ENCODE measurements at places on chromosomes 5 and 9.

DNA sequence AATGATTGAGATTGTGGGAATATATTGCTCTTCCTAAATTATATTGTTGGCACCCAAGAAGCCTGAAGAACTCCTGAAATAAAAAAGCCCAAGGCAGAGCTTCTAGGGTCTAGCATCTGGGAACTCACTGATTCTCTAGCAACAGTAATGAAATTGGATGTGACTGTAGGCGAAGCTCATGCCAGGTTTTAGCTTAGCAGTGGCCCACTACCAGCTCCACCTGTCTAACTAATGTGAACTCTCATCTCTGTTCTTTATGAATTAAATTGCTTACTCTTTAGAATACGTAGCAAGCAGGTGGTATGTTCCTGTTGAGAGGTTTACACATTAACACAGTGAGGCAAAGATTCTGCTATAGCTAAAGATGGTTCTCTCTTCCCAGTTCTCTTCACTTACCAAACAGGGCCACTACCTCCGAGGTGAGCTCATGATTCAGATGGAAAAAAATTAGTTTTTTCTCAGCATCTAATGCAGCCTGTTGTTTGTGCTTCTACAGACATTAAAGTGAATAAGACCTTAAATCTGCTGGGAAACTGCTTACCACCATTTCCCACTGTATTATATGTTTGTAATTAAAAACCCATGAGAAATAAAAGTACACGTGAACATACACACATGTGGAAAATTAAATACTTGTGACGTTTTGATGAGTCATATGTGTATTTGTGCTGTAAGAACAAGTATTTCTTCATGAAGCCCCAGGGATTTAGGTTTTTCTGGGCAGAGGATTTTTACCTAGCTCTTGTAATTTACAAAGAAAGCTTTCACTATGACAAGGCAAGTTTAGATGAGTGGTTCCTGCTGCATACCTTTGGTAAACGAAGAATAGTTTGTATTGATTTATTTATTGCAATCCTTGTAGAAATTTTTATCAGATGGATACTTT lies 360.1 kb downstream of the KDM4C start:
- DNase-seq = no peak

- DNase-seq = no peak
Measured at GRCh38 chr5:146622391-146622790, 106.4 kb upstream of the GPR151 start.

DNA sequence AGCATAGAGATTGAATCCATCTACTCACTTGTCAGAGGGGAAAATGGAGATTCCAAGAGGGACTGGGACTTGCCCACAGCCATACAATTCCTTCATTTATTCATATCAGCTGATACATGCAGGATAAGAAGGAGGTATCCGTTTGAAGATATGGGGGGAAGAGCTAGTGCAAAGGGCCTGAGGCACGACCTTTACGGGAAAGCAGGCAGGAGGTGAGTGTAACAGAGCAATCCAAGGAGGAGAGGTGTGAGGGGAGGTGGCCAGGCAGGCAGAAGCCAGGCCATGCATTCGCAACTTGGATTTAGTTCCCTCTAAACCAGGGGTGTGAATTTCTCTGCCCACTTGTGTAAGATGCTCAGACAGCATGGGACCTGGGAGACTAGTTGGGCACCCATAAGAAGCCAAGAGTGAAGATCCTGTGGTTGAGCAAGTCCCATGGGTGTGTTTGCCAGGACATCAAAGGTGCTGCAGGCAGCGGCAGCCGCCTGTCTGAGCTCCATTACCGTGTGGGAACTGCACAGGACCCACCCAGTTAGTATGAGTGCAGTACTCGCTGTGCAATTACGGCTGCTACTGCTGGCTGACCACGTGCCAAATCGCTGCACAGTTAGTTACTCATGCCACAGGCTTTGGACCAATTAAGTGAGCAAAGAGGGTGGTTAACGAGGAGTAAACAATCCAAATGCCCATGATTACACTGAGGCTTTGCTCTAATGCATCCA lies 31.4 kb upstream of the FAT2 start:
- DNase-seq = no peak

- DNase-seq = no peak
Measured at GRCh38 chr5:98259595-98259994, 513.9 kb upstream of the RGMB start.

- DNase-seq = no peak
Measured at GRCh38 chr5:51484326-51484725, 101.1 kb downstream of the ISL1 start.

DNA sequence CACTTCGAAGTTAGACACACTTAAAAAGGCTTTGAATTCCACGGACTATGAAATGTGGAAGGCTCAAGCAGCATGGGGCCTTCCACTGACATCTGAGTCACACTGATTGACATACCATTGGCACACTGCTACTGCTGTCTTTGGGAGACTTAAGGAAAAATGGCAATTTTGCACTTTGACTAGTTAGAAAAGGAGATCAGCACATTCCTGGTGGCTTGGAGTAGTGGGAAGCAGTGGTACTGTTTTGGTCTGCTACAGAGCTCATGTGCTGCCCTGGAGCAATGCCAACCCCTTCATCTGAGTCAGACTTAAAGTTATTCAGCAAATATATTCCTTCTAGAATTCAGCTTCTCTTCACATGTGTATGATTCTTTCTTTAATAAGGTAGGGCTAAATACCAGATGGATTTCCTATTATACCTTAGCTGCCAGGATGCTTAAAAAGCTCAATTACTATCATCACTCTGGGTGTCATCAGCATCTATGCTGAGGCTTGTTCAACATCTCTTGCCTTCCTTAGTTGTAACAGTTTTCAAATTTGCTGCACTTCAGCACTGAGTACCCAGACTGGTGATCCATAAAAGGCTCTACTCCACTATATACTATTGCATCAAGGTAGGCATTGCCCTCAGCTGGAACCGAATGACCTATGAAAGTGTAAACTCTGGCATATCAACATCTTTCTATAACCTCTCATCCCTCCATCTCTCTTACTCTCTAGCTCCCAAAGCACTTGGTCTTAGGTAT lies 42.3 kb upstream of the MOCS2 start:
- no peak for DNase-seq

GRCh38 chr9:111979561-111979960 lies 82.9 kb downstream of the UGCG start:
- DNase-seq = no peak

DNA sequence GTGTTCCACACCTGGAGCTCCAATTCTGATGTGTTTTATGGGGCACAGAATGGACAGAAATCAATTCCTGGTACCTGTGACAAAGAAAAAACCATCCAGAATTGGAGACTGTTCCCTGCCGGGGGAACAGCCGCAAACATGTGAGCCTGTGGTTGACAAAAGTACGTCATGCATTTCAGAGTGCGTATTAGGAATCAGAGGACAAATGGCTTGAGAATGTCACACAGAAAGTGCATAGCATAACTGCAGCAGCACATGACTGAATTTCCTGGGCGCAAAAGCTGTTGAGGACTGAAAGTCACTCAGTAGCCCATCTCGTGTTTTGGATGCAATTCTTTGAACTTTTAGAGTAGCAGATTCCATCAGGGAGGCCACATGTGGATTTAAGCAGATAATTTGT lies 85.1 kb downstream of the TRIO start:
- no peak for DNase-seq

- no peak for DNase-seq
Measured at GRCh38 chr5:164435576-164435975, 930.2 kb downstream of the MAT2B start.

- DNase-seq = no peak
Measured at GRCh38 chr9:114791736-114792135, 14.1 kb downstream of the TNFSF15 start.

DNA sequence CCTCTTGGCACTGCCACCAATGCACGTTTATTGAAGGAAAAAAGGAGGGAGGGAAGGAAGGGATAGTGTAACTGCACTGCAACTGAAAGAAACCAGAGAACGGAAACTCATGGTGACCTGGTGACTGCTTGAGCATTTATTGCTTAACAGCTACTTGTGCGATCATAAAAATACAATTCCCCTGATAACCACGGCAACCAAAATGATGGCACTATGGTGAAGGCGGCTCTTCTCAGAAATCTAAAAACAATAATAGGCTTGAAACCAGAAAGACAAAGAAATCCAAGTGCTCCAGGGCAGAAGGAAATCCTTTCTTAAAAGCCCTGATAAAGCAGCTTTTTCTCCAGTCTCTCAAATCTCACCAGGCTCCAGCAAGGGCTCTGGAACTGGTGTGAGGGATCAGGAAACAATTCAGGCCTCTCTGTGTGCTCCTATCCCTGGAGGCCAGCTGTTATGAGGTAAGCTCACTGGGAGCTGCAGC lies 1.9 kb downstream of the FBXO10 start:
- no peak for DNase-seq

GRCh38 chr5:24365406-24365805 lies 279.4 kb downstream of the CDH10 start:
- no peak for DNase-seq

DNA sequence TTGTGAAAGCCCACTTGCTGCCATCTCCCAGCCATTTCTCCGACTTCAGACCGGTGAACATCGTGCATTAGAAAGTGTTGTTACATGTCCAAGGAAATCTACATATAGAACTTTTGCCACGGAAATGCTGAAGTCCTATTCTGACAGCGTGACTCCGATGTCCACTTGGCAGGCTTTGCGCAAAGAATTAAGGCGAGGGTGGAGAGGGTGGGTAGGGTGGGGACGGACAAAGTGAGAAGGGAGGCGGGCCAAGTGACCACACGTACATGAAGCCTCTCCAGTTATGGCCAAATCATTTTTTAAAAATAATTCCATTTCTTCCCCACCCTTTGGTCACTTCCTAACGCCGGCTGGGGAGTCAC lies 460 bp upstream of the ACO1 start:
- DNase-seq = no peak

GRCh38 chr5:1543398-1544293 lies 19.9 kb upstream of the LPCAT1 start:
- no peak for DNase-seq

DNA sequence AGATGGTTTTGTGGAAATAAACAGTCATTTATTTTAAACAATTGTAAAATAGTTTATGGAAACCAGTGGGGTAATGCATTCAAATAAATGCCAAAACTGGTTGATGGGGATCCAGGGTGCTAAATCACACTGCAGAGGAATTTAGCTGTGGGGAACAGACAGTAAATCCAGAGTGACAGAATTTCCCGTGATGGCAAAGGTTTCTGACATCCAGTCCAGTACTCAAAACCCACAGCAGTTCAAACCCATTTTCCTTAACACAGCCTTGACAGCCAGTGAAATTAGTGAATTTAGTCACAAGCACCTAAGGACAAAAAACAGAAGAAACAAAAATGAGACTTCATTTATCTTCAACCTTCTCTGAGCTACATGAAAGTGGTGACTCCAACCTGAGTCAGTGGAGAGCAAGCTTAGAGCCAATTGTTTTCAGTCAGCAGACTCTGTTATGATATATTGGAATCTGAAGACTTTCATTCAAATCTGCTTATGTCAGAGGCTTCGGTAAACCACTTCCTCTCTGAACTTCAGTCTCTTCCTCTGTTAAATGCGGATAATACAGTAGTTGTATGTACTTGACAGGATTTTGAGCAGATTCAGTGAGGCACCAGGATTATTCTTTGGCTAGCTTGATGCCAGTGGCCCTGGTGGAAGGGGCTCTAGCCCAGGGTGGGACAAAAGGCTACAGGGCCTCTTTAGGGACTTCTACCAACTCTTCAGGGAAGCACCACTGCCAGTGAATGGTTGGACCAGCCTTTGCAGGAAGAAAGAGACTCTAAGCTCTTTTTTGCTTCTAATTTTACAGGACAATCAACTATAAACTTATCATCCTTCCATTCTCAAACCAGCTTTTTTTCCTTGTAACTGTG lies 185.3 kb downstream of the MAPKAP1 start:
- peak; percentile 1 for DNase-seq

- no peak for DNase-seq
Measured at GRCh38 chr9:93437996-93438395, 13.5 kb upstream of the FAM120A start.

DNA sequence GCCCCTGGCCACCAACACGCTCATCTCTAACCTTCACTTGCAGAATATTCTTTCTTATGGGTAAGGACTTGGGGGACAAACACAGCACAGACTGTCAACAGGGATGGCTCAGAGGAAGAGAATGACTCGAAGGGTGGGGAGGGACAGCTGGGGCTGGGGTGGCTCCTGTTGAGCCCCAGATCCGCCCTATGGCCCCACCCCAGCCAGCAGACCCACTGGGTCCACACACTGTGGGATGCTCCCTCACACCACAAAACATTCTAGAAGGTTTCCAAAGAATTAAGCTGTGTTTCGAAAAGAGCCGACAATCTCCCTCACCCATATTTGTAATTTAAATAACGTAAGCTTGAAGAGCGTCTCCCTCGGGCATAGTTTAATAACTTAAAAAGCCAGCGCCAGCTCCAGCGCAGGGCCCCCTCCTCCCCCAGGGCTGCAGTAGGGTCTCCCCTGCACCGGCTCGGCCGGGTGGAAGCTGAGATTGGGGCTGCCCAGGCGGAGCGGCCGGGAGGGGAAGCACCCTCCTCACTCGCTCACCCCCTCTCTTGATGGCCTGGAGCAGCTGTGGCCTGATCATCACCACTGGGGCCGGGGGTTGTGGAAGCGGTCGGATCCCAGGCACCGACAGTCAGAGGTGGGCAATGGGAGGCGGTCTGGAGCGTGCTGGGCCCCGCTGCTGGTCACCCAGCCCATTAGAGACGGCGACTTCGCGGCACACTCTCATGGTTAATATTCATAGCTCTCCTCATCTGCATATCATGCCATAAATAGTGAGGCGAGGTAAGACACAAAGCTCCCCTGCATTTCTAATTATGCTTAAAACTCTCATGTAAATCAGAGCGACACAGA lies 37.6 kb downstream of the NACC2 start:
- no peak for DNase-seq

GRCh38 chr5:141042555-141042954 lies 8.6 kb upstream of the PCDHB1 start:
- DNase-seq = no peak

DNA sequence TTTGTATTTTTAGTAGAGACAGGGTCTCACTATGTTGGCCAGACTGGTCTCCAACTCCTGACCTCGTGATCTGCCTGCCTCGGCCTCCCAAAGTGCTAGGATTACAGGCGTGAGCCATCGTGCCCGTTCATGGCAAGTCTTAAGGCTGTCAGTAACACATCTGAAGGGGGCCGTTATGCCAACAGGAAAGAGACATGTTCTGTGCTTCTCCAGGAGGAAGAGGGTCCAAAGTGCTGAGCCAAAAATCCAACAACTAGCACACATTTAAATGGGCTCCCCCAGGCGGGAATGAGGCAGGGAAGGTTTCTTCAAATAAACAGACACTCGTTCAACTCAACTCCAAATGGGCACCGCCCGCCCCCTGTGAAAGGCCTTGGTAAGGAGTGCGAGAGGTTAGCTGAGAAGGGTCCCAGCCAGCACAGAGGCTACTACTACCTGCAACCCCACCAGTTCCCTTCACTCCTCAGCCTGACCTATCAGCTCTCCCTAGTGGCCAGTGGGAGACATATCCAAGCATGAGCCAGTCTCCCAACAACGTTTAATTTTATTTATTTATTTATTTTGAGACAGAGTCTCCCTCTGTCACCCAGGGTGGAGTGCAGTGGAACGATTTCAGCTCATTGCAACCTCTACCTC lies 84.1 kb upstream of the DMRT1 start:
- DNase-seq = no peak

DNA sequence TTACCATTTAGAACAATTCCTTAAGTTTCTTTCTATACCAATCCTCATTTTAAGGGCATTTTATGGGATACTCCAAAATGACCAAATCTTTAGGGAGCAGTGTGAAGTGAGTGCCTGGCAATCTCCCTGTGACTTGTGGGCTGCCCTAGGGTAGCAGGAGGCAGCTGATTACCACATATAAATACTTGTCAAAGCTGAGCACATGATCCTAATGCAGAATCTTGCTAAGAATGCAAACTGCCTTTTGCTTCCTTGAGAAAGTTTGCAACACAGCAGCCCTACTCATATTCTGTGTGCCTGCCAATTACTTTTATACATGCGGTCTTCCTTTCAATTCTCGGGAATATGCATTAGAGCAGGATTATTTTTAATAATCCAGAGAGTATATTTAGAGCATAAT lies 18.2 kb upstream of the NREP start:
- DNase-seq = no peak
